Diencephalon (tissue), 1 donor: ENCODE measurements at places on chromosomes 5 and 9. TPM values are rescaled to one million over a fixed set of nuclear protein-coding genes. Genes with fewer than 3 reads are reported as not detected.

ARHGEF37 gene
- 3.0 TPM for total RNA-seq

DNLZ gene
- 10.4 TPM for total RNA-seq

C9orf50 gene
- total RNA-seq: 0.23 TPM

SLC36A2 gene
- not detected for total RNA-seq

AQP7 gene
- total RNA-seq: not detected

GABRA1 gene
- 76.6 TPM for total RNA-seq
